ENCODE measurements at places on chromosomes 6 and 20.
A peak's percentile ranks its signal among the peaks of the same experiment; 100 is the strongest.

DNA sequence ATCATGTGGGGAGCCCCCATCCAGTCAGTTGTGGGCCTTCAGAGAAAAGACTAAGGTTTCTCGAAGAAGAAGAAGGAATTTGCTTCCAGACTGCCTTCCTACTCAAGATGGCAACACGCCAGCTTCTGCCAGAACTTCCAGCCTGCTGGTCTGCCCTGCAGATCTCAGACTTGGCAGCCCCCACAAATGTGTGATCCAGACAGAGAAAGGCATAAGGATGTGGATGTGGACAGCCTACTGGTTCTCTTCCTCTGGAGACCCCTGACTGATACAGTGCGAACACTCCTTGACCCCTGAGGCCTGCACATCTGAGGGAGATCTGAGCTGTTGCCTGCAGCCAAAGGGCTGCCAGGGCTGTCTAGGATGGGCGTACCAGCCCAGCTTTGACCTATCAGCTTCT is 8.6 kb downstream of the GABRR1 start:
- no peak for DNase-seq

DNA sequence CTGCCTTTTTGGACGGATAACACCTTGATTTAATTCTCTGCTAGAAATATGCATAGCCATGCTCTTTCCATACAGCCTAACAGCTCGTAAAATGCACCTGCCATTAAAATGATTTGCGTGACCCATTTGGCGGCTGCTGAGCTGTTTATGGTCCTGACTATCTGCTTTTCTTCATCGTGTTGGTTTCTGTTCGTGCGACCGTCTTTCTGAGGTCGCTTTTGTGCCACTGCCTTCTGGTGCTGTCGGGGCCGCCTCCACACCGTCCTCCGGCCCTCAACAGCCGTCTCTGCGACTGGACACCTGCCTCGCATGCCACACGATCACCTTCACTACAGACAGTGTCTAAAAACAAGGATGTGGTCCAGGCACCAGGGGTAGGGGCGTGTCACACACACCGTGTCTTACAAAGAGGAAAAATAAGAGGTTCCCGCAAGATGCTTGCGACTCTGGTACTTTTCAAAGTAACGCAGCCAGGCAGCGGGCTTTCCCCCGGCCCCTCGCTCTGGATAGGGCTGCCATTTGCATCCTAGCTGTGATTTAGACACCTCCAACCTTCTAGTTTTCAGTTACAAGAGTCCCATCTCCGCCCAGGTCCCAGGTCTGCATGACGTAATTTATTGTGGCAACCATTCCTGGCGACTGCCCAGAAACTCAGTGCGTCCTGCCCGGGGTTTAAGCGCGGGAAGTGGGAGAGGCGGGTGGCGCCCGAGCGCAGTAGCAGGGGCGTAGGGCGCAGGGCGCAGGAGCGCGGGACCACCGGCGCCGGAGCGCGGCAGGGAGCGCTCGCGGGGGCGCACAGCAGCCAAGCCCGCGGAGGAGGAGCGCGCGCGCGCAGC is at the start of gene STMND1:
STMND1 (plus strand) TSS at position 629 of the 836 bp plus-strand sequence. CDS start 208 bp downstream, outside the sequence.
- peak; percentile 45 for DNase-seq

DNA sequence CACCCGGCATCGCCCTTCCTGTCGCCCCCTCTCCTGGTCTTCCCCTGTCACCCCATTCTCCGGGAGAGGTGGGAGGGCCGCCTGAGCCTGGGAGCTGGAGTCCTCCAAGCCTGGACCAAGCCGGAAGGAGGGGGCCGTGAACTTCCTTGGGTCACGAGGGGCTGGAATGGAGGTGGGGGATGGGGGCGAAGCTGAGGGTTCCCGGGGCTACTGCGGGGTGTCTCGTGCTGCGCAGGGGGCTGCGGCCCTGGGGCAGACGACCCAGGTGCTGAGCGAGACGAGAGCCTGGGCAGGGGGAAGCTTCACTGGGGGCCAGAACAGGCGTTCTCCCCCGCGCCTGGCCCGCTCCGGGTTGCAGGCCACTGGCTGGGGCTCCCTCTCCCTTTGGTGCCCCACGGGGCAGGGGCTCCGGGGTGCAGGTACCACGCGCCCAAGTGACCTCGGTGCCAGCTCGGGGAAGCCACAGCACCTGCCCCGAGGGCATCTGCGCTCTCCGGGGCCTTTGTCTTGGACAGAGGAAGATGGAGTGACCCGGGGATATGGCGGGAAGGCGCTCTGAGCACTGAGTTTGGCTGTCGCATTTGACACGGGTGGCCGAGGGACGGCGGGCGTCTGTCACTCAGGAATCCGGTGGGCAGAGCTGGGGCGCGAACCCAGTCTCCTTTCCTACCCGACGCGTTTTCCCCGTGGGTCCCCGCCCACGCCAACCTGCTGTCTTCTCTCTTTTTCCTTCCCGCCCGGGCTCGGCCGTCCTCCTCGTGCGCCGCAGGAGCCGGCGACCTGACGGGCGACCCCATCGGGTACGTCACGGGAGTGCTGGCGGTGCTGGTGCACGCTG is 1.2 kb downstream of the SLC35D3 start:
- DNase-seq = no peak

- DNase-seq = no peak
Measured at GRCh38 chr6:128172081-128172480, 271.2 kb upstream of the THEMIS start.

- no peak for DNase-seq
Measured at GRCh38 chr20:32209850-32210605, 2.3 kb downstream of the POFUT1 start.

DNA sequence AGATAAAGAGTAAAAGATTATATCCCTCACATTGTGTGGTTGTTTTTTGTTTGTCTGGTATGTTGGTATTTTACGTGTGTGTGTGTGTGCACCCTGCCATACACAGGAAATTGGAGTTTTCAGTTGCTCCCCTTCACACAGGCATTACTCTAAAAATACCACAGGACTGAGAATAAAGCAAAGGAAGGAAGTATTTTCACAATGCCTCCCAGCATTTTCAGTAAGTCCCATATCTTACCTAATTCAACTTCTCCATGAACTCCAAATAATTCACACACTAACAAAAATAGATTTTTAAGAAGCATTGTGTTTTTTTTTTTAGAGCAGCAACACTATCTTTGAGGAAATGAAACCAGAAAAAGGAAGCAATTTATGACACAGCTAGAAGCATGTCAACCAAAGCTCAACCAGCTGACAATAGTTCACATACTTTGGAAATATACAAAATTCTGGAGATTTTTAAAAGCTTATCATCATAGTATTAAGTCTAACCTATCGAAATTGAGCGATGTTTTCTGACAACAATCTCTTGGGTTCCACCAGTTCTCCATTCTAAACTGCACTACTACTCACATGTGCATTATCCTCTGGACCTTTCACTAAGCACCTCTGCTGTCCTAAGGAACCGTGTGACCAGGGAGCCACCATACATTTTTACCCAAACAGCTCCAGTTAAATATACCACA is 2.1 kb downstream of the UBE2J1 start:
- no peak for DNase-seq

DNA sequence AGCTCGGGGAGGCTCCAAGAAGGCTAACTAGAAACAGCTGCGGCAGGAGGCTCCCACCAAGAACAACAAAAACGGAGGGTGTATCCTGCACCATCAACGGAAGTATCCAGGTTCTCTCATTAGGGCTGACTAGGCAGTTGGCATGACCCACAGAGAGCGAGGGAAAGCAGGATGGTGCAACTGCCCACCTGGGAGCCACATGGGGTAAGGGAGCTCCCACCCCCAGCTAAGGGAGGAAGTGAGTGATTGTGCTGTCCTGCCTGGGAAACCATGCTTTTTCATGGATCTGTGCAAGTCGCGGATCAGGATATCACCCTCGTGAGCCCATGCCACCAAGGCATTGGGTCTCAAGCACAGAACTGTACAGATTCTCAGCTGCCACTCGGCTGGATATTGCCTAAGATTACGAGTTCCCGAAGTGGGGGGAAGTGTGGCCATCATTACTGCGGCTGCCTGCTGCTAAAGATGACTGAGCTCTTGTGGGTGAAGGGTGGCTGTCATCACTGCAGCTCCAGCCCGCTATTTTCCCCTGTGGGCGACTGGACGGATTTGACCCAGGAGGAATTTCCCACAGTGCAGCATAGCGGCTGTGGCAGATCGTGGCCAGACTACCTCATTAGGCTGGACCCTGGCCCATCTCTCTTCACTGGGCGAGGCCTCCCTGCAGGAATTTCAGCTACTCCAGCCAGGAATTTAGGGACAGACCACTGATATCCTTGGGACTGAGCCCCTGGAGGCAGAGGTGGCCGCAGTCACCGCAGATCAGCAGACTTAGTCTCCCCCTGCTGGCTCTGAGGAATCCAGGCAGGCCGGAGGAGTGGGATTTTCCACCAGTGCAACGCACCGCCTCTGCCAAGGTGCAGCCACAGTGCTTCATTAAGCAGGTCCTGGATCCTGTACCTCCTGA is 515.7 kb downstream of the FRK start:
- peak; percentile 26 for DNase-seq

GRCh38 chr6:39465539-39465938 is 143.0 kb upstream of the KCNK16 start:
- DNase-seq = no peak

- no peak for DNase-seq
Measured at GRCh38 chr6:169339731-169340309, 86.2 kb upstream of the THBS2 start.

- DNase-seq = no peak
Measured at GRCh38 chr6:53066874-53067706, 1.9 kb downstream of the FBXO9 start.

DNA sequence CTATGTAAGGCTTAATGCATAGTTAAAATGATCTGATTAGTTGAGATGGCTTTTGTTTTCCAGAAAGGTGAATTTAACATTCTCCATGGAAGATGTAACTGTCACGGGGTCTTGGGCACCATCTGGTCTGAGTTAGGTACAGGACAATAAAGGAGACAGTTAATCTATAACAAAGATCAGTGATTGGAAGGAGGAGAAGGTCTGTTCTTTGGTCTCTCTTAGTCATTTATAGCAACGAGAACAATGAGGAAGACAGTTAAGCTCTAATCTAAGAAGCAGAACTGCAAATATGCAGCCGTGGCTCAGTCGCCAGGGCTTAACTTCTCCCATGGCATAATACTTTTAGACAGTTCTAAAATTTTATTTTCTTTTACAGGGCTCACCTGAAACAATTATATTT is 405.5 kb upstream of the SULF2 start:
- DNase-seq = no peak

- DNase-seq = no peak
Measured at GRCh38 chr20:23603321-23603720, 2.4 kb downstream of the CST9 start.

- no peak for DNase-seq
Measured at GRCh38 chr20:25126204-25127029, 44.5 kb upstream of the VSX1 start.

DNA sequence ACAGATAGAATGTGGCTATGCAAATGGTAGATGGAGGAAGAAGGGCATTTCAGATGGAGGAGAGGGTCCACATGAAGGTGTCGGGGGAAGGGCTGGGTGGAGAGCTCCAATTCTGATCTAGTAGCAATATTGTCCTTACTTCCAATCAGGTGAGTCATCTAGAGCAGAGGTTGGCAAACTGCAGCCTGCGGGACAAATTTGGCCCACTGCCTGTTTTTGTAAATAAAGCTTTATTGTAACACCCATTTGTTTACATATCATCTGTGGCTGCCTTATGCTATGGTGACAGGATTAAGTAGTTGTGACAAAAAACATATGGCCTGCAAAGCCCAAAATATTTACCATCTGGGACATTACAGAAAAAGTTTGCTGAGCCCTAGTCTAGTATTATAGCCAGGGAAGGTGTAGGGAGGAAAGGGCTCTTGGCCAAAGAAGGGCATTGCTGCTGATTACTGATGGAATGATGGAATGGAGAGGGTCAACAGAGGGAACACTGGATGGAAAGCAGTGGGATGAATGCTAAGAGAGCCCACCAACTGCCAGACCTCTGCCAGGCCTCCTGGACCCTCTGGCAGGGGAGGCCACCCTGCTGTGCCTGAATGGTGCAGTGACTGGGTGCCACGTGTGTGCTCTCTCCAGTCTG is 79.8 kb downstream of the SLC22A23 start:
- no peak for DNase-seq

- peak; percentile 66 for DNase-seq
Measured at GRCh38 chr20:32050851-32051556, 1.0 kb upstream of the HCK start.

DNA sequence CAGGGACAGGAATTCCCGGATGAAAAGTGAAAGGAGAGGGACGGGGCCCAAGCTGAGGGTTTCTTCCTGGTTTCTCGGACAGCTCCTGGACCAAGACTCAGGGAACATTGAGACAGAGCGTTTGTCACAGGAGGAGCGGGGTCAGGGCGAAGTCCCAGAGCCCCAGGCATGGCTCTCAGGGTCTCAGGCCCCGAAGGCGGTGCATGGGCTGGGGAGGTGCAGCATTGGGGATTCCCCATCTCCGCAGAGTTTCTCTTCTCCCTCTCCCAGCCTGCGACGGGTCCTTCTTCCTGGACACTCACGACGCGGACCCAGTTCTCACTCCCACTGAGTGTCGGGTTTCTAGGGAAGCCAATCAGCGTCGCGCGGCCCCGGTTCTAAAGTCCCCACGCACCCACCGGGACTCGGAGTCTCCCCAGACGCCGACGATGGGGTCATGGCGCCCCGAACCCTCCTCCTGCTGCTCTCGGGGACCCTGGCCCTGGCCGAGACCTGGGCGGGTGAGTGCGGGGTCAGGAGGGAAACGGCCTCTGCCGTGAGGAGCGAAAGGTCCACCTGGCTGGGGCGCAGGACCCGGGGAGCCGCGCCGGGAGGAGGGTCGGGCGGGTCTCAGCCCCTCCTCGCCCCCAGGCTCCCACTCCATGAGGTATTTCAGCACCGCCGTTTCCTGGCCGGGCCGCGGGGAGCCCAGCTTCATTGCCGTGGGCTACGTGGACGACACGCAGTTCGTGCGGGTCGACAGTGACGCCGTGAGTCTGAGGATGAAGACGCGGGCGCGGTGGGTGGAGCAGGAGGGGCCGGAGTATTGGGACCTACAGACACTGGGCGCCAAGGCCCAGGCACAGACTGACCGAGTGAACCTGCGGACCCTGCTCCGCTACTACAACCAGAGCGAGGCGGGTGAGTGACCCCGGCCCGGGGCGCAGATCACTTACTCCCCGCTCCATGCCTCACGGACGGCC is 54.6 kb upstream of the POLR1H start:
- DNase-seq = peak; percentile 34

GRCh38 chr6:19535351-19535750 is 301.8 kb upstream of the ID4 start:
- no peak for DNase-seq

DNA sequence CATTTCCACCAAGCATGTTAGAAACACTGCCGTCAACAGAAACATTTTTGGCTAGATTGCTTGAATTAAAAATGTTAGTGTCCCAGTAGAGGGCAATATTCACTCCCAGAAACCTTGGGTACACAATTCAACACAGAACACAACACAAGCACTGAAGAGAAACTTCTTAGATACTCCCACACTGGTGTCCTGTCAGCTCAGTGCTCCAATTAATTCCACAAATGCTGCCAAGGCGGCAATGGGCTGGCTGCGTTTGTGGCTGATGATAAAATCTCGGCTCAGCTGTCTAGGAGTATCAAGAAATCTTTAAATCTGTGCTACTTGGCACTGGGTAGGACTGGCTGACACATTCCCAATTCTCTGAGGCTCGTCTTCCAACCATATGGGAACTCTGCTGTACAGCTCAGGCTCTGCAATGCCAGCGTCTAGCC is 39.3 kb downstream of the BEND3 start:
- DNase-seq = peak; percentile 66

GRCh38 chr6:116144605-116145004 is 18.7 kb upstream of the COL10A1 start:
- DNase-seq = no peak

- no peak for DNase-seq
Measured at GRCh38 chr6:112031960-112032359, 21.9 kb upstream of the CCN6 start.

All from femur (tissue), 1 donor.